ENCODE measurements at places on chromosomes 3 and 15. TPM values are rescaled to one million over a fixed set of nuclear protein-coding genes. Genes with fewer than 3 reads are reported as not detected.

FOXL2 gene
- total RNA-seq, result 6.2 TPM

KLF15 gene
- total RNA-seq, result 1.1 TPM

ANKRD34C gene
- not detected for total RNA-seq

DNA sequence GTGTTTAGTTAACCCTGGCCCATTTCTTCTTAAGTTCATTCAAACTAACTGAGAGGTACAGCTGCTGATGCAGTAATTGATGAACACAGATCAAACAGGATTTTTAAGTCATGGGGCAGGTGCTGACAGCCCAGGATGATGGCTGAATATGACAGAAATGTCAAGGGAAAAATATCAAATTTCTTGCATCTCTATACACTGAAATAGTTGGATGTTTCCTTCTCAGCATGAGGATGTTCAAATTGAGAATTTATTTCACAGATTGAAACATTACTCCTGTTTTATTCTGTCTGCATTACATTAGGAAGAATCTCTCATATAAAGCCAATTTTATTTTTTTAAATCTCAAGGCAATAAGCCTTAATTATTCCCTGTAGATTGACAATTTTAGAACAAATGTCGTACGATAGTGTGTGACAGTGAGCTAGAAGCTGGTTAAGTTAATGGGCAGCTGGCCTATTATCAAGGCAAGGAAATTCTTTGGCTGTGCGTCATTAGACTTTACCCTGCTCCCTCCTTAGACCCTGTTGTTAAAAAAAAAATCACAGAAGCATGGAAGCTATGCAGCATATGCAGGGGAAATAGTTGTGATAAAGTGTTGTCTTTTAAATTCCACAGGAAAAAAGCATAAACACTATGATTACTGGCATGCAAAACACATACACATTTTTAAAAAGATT is 183.8 kb upstream of the KCNMB2 start:
- DNase-seq, result peak; percentile 75

- DNase-seq, result peak; percentile 13
Measured at GRCh38 chr15:51172193-51172592, 77.5 kb upstream of the TNFAIP8L3 start.

GRCh38 chr3:137163241-137163871 is 205.6 kb downstream of the IL20RB start:
- no peak for DNase-seq

Data from HFFc6 (cell line).